ENCODE measurements at places on chromosomes 7 and 10. TPM values are rescaled to one million over a fixed set of nuclear protein-coding genes. Genes with fewer than 3 reads are reported as not detected.

GRCh38 chr10:28293236-28294168 is 9.4 kb downstream of the MPP7 start:
- DNase-seq = no peak

MEIG1 gene
- not detected for total RNA-seq

IFIT5 gene
- total RNA-seq = 8.1 TPM

GRCh38 chr10:57785068-57785467 is 482.6 kb downstream of the IPMK start:
- no peak for DNase-seq

GRCh38 chr10:36730316-36730715 is 395.1 kb upstream of the ANKRD30A start:
- DNase-seq = no peak

DNA sequence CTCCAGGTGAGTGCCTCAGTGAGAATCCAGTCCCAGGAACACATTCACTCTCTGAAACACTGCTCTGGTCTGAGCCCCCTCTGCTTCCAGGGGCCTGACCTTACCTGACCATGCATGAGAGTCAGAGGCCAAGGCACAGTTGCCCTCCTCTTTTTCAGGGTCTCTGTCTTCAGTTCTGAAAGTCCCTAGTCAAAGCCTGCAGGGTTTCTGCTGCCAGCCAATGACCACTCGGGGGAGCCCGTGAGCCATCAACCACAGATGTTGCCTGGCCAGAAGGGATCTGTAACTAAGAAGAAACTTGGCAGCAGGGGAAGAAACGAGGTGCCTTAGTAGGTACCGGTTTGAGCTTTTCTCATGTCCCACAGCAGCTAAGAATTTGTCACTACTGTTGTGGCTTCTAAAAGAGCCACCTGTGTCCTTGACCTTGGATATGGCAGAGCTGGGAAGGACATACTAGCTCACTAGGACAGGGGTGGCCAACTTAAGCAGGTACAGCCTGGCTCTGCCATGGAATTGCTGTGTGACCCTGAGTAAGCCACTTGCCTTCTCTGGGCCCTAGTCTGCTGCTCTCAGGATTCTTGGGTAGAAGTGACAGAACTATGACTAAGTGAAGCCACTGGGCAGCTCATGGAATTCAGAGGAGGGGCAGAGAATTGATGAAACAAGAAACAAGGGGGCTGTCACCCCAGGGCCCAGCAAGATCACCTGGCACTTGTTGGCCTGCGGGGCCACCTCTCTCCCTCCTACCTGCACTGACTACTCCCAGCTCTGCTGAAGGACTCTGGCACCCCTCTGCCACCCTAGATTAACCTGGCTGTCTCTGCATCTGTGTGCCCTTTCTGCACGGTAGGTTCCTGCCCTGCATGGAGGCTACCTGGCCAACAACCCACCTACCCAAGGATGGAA is 83.8 kb upstream of the GPR26 start:
- peak; percentile 78 for DNase-seq

MCM10 gene
- 0.30 TPM for total RNA-seq

GRCh38 chr10:49744091-49744685 is 17.9 kb downstream of the OGDHL start:
- DNase-seq = no peak

GRCh38 chr10:917999-918398 is 13.5 kb downstream of the LARP4B start:
- DNase-seq = no peak

DNA sequence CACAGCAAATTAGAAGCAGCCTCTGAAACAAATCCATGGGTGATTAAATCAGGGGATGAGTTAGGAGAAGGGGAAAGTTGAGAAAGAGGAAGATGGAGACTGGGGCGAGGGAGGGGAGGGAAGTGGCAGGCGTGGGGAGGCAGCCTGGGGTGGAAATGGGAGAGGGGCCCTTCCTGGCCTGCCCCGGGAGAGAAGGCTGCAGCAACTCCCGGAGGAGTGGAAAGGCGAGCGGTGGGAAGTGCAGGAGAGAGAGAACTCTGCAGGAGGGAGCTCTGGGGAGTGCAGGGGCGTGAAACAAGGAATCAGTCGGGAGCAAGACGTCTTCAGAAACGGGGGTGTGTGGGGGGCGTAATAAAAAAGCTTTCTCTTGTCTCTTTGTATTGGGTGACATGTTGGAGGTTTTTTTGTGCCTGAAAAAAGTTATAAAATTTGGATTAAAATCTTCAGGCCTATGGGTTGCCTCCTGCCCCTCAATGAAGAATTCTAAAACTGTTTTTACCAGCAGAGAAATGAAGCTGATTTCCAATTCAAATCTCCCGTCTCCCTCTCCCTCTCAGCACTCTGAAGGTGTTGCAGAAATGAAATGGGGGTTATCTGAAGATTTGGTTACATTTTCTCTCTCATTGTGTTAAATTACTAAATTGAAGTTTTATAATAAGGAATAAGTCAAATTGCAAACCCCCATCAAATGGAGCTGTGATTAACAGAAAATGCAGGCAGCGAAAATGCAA is 4.7 kb upstream of the UNCX start:
- no peak for DNase-seq

DNA sequence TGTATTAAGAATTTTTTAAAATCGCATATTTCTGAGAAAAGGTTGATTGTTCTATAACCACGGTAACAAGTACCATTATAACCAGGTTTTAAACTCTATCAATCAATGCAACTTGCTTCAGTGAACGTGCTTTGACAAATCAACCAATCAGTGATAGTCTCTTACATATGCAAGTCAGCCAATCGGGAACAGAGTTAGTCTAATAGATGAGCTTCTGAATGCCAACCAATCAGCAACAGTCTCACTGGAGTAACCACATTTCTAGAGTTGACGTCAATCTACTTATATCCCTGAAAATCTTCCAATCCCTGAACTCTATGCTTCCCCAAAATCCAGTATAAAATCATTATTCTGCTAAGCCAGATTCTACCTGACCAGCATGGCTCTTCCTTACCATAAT is 44.7 kb upstream of the TRUB1 start:
- DNase-seq = no peak

DNA sequence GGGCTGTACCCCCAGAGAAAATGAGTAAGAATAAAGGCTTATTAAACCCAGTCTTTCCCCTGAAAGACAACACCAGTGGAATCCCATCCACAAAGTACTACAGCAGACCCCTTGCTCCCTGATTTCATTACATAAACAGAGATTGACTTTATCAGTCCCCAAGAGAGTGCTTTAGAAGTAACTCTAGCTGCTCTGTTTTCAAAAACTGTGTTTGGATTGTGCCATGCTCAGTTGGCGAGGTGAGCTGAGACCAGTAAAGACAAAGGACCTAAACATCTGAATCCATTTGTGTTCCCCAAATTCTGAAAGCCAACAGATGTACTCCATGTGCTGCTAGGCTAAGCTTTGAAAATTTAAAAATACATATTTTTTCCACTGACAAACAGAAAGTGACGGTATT is 127.0 kb downstream of the ATE1 start:
- no peak for DNase-seq

GRCh38 chr10:60907236-60907635 is 36.7 kb downstream of the RHOBTB1 start:
- DNase-seq = no peak
